Stimulated activated CD4-positive, alpha-beta T cell treated with anti-CD3 and anti-CD28 coated beads, Interleukin-2, amount 100 ng/mL, for 4 hours (primary cell): ENCODE measurements at places on chromosomes 2 and 18.

- no peak for DNase-seq
Observed at GRCh38 chr18:61323951-61324350, 9.3 kb upstream of the CDH20 start.

DNA sequence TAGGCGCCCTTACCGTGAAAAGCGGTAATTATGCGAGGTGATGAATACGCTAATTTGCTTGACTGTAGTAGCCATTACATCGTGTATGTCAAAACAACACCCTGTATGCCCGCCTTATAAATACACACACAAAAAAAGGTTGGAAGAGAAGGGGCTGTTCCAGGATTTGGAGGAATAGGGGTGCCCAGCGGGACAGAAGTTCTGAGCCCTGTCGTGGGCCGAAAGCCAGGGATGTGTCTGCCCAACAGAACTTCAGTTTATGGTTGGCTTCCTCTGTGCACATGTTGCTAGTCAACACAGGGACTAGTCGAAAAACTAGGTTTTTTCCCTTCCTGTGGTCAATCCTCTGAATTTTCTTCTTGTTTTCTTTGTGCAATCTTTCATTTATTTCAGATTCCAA is 182.5 kb downstream of the ACKR3 start:
- no peak for DNase-seq

- no peak for DNase-seq
Observed at GRCh38 chr2:207778298-207778882, 8.7 kb upstream of the FZD5 start.

DNA sequence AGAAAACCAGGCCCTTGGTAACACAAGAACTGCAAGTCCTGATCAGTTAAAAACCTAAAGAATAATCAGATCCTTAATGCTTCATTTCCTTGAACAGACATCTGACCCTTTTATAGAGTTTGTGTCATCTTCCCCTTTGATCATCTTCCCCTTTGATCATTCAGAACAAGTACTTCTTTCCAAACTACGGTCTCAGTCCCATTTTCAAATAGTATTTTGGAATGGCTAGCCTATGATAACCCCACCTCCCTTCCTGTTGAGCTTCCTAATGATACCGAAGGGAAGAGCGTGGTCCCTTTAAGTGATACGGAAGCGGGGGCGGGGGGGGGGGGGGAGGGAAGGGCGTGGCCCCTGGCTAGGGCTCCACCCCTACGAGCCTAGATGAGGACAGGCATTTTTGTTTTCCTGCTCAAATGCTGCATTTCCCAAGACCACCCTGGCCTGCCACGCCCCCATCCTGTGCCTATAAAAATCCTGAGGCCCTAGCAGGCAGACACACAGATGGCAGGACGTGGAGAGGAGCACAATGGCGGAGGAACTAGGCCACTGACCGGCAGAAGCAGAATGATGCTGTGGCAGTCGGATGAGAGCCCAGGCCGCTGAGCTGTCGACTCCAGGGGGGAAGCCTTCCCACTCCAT is 24.1 kb upstream of the CHRNA1 start:
- DNase-seq: no peak

GRCh38 chr2:134377730-134378129 is 123.9 kb downstream of the MGAT5 start:
- no peak for DNase-seq

DNA sequence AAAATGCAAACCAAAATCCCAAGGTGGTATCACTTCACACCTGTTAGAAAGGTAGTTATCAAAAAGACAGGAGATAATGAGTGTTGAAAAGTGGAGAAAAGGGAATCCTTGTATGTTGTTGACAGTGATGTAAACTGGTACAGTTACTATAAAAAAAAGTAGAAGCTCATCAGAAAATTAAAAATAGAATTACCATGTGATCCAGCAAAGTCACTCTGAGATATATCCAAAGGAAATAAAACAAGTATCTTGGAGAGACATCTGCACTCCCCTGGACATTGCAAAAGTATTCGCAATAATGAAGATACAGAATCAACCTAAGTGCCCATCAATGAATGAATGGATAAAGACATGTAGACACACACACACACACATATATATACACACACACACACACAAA is 208.3 kb upstream of the PIEZO2 start:
- DNase-seq: no peak

DNA sequence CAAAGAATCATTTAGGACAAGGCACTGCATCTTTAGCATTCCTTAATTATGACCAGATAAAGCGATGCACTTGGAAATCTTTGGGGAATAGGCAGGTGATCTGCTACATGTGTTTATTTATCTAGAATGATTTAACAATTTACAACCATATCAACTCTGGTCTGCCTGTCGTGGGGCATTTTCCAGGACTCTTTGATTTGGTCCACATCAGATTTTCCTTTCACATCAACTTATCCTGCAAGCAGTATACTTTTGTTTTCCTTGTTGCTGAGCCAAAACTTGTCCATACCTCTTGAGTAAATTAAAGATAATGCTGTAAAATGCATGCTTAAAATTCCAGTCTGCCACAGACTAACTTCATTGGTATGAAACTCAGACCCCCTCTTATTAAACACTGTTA is 312.4 kb upstream of the TCF4 start:
- DNase-seq: no peak

DNA sequence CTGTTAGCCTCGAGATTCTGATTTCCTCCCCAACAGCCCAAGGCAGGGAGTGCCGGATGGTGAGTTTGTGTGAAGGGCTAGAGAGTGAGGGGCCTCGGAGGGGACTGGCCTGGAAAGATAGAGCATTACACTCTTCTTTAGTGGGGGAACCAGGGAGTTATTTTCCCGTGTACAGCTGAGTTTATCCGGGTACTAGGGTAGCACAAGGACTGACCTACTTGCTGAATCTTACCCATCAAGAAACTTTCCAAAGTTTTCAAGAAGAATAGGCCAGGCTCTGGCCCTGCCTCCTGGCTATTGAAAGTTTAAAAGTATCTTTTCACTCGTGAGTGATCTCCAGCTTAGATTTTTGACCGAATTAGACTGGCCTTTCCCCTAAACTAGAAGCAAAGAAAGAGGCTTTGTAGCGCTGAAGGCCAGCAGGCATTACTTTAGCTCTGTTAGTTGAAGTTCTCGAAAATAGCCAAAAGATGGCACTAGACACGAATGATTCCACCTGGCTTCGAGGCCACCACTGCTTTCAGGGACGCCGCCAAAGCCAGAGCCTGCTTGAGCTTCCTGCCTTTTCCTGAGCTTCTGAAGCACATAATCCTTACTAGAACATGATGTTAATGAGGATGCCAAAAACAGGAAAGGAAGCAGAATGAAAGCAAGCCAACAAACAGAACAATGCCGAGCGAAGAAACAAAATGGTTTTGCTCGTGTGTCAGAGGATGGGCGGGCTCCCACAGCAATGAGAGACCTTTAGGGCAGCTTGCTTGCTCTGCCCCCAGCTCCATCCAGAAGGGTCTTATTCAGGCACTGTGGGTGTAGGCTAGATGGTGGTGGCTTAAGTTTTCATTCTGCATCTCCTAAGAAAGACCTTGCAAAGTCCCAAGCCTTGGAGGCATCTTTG is 55.8 kb downstream of the TSN start:
- no peak for DNase-seq

DNA sequence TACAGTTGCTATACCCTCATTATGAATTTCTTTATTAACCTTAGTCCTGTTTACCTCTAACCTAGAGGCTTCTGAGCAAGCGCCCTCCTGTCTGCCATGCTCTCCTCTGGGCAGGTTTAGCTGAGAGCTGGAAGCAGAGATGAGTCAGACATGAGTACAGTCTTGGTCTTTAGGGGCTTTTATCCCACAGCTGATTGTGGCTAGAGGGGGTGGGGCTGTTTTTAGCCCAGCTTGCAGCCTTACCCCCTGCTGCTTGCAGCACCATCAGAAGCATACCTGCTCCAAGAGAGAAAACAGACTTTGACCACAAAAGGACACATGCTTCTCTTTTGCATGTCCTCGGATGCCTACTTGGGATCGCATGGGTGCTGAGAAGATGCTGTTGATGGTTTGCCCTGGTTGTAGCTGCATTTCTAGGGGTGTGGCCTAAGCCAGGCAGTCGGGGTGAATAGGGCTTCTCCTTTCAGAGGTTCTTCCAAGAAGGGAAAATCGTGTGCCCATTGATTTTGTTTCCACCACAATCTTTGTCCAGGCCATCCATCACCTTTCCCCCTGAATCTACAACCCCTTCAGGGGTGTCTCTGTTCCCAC is 115.0 kb upstream of the LGALSL start:
- no peak for DNase-seq

GRCh38 chr2:74835831-74836674 is 2.1 kb downstream of the HK2 start:
- DNase-seq: no peak

- no peak for DNase-seq
Observed at GRCh38 chr2:101153787-101154186, 2.6 kb upstream of the TBC1D8 start.

GRCh38 chr2:144824306-144825080 is 304.6 kb upstream of the ZEB2 start:
- no peak for DNase-seq

DNA sequence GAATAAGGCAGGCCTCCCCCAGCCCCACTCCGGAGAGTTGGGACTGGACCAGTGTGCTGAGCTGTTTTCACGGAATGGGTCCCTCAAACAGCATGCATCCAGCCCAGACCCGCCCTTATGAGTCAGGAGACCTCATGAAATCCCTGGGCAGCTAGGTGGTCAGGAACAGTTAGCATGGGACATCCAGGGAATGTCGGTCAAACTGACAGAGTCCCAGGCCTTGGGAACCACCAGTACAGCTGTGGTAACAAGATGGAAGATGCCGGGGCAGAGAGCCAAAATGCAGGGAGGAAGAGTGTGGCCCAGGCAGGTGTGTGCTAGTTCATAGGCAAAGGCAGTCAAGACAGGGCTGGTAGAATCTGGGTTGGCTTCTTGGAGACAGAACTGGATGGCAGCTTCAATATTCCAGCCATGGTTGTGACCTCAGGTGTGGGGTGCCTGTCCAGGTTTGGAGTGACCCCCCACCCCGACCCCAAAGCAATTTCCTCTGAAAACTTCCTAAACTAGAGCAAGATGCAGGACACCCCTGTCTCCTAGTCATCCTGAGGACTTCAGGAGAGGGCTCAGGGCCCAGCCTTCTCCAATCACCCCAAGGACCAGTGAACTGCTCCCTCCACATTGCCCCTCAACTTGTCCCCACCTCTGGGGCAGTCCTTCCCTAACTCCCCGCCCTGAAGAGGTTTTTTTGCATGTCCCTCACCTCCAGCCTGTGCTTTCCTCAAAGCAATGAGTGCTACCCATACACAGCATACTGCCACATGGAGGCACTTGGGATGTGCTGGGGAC is 46.5 kb downstream of the KCNIP3 start:
- DNase-seq: no peak

DNA sequence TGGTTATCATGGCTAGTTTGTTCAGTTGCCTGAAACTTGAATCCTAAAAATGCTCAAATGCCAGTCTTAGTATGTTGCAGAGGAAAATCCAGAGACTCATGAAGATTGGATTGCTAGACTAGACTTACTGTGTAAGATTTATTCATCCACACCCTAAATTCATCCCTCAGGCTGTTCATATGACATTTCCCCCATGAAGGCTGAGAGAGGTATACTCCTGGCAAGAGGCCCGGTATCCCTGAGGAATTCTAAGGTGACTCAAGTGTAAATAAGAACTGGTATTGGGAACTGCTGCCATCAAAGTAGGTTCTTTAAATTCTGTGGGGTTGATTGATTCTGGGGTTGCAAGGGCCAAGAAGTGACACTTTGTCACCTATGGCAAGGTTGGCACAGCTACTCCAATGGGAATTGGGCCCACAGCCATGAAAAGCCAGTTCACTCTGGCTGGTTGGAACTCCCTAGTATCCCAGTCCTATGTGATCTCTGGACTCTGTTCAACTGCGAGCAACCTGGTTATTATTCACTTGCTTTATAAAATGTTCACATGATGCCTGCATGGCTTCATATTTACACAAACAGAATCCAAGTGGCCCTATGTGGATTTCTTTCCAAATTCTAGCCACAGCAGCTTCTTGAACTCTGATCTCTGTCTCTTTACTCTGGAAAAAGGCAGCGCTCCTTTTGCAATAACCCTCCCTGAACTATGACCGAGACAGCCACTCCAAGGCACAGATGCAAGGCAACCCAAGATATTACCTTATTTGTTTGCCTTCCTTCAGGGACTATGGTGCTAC is 429.1 kb downstream of the CBLN2 start:
- no peak for DNase-seq

GRCh38 chr2:154945984-154946383 is 247.5 kb downstream of the KCNJ3 start:
- DNase-seq: no peak

- DNase-seq: no peak
Observed at GRCh38 chr2:158513841-158514240, 57.1 kb downstream of the PKP4 start.

DNA sequence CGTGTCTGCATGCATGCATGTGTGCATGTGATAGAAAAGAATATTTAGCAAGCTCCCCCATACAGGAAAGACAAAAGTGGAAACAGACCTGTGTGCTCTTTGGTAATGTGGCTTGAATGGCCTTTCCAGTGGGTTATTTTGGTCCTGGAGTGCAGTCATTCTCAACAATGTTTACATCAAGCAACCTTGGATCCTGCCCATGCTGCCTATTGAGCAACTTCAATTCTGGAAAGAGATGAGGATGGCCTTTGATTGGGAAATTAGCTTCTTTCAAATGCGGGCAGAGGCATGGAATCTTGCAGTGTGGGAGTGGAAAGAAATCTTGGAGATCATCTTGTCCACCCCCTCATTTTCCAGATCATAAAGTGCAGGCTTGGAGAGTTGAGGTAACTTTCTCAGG is 87.2 kb upstream of the SMAD2 start:
- DNase-seq: no peak
